Common myeloid progenitor, CD34-positive (primary cell): ENCODE measurements at places on chromosomes 3 and 15.
A peak's percentile ranks its signal among the peaks of the same experiment; 100 is the strongest.

- no peak for DNase-seq
These were observed 377.0 kb downstream of the GAP43 start for GRCh38 chr3:116000311-116000710.

GRCh38 chr3:85790445-85791030 is 831.7 kb downstream of the CADM2 start:
- no peak for DNase-seq

DNA sequence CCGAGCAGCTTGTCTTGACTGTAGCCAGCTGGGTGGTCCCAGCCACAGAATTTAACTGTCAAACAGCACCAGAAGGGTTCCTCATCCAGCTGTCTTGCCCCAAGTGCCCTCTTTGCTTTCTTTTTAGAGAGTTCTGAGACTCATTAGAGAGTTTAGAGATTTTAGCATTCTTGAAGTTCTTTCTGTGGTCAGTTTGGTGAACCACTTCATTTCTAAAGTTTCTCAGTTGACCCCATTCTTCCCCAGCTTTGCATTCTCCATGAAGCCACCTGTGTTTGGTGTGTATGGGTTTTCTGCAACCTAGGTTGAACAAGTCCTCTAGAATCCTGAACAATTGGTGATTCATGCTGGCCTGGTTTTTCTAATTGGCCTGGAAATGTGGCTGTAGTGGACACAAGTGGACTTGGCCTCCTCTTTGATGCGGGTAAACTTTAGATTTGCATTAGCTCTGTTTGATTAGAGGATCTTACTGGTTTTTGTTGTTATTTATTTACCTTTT is 33.7 kb downstream of the FLNB start:
- peak; percentile 86 for DNase-seq

GRCh38 chr3:14231145-14231990 is 52.8 kb downstream of the LSM3 start:
- peak; percentile 59 for DNase-seq
